ENCODE measurements at places on chromosomes 16 and 17.

- DNase-seq: no peak
Measured at GRCh38 chr17:47875011-47875985, 20.7 kb upstream of the SP2 start.

DNA sequence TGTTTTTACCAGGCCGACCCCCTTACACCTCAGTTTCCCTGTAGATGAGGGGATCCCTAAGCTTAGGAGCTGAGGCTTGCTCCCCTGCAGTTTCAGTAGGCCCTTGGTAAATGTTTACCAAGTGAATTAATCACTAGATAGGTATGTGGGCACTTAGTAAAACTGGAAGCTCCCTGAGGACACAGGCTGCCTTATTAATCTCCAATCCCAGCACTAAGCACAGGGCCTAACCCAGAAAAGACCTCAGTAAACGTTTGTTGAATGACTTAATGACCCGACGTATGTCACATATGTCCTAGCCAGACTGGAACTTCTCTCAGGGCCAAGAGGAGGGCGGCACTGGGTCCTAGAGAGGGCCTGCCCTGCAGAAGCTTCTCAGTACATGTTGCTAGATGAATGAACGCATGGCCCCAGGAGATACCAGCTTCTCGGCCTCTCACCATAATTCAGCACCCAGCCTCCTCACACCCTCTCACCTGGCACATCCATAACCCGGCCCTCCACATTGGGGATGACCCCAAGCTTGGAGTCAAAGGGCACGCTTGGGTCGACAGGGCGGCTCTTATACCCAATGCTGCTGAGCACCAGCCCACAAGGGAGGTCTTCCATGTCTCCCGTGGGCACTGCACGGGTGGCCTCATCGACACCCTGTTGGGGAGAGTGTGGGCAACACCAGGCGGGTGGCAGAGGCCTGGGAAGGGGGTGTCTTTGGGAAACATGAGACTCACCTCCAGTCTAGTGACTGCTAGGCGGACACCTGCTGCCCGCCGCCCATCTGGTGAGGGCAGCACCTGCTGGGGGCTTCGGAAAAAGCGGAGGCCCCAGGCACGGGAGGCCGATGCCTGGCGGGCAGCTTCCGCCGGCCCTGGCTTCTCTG, 4.0 kb upstream of the GRIN2C start:
- DNase-seq: no peak

DNA sequence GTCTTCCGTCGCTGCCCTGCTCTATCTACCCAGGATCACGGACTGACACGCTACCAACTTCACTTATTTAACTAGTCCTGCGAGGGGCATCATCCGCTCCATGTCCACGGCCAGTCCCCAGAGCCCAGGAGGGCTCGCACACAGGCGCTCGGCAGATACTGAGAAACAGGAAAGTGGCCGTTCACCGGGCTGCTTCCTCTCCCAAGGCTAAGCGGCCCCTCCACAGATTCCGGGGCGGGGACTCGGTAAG, 388 bp downstream of the OXLD1 start:
- no peak for DNase-seq

- DNase-seq: no peak
Measured at GRCh38 chr16:80585764-80586163, 45.0 kb downstream of the DYNLRB2 start.

GRCh38 chr17:79831265-79832217, 7.7 kb downstream of the CBX4 start:
- no peak for DNase-seq

DNA sequence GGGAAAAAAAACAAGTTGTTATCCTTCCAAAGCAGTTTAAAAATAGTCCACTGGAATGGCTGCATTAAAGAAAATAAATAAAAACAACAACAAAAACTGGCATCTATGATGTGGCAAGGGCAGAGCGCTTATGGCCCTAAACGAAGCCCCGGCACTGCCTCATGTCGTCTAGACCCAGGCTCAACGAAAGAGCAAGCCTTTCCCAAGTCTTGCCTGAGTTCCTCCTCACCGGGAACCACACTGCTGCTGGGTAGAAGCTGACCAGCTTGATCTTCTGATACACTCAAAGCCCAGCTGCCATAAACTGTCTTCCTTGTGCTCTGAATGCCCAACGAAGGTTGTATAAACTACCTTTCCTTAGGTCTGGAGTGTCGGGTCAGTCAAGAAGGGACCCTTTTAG, 37.0 kb downstream of the NDEL1 start:
- no peak for DNase-seq

GRCh38 chr17:50259477-50260324, 14.6 kb upstream of the TMEM92 start:
- no peak for DNase-seq

DNA sequence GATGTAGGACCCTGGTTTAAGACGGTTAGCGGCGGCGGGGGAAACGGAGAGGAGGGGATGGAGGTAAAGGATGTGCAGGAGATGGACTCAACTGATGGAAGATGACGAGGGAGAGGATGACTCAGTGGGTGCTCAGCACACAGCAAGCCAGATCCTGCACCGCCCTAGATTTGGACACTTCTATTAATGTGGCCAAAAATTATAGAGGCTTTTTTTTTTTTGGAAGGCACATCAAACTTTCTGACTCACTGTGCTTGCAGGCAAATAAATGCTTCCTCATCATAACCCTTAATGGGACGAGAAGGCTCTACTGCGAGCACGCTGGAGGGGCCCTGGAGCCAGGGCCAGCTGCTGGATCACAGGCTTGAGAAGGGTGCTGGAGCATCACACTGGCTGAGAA, 36.0 kb downstream of the RTN4RL1 start:
- no peak for DNase-seq

DNA sequence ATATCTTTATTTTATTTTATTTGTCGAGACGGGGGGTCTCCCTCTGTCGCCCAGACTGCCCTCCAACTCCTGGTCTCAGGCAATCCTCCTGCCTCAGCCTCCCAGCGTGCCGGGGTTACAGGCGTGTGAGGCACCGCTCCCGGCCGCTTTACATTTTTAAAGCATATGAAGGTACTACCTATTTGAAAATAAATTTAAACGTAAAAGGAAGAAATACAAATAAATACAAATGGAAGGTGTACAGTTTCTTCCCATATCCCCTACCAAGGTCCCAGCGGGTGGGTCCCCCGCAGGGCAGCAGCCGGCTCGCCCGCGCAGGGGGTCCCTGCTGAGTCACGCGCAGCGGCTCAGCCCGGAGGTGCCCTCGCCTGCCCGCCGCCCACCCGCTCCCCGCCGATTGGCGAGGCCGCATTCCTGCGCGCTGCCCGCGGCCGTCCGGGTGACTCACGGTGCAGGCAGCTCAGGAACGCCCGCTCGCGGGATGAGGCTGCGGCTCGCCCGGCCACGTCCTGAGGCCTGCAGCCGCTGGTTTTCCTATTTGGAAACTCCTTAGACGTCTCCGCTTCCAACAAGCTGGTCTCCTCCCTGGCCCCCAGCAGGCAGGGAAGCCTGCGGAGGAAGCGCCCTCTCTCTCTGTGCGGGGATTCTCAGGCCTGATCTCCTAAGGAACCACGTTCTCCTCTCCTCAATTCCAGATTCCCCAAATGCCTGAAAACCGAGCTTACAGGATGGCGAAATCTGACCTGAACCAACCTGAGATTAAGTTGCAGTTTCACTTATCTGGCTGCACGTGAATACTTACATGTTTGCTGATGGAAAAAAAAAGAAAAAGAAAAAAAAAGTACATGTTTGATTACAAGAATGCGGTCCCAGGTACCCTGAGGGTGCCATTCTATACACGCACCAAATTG, 54.8 kb upstream of the MAP3K14 start:
- no peak for DNase-seq

GRCh38 chr17:58382872-58383242, 30.9 kb upstream of the SUPT4H1 start:
- no peak for DNase-seq

DNA sequence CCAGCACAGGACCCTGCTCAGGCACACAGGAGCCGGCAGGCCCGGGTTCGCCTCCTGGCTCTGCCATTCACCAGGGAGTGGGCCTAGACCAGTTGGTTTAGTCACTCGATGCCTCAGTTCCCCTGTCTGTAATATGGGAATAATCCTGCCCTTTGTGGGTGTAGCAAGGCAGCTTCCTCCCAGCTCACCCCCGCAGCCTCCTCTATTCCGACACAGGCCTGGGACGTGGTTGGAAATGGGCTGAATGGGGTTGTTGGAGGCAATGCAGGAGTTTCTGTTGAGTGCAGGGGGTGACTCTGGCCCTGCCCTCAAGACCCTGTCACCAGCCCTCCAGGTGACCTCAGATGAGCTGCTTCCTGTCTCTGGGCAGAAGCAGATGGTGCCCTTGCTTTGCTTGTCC, 19.8 kb downstream of the SLC5A10 start:
- no peak for DNase-seq

GRCh38 chr17:49292901-49293300, 62.3 kb upstream of the PHOSPHO1 start:
- DNase-seq: no peak

DNA sequence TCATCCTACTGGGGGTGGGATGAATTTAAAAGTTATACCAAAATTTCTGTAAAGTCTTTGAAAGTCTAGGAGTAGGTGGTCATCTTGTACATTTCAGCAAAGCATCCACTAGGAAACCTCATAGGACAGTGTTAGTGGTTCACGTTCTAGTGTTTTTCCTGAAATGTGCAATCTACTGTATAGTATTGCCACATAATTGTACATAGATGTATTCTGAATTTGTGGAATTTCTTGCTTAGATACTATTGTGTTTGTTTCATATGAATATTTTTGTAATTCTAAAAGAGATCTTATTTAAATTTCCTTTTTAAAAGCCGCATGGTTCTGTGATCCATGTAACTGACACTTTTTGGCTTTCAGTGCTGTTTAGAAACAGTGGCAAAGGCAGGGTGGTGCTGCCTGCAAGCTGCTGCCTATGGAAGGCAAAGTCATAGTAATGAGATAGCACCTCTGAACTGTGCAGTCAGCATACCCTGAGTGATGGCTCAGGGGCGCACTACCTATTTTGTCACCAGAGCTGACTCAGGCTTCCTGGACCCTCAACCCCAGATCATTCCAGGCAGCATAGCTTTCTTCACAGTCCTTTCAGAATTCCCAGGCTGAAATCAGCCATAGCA, 193.3 kb downstream of the MRTFB start:
- no peak for DNase-seq

DNA sequence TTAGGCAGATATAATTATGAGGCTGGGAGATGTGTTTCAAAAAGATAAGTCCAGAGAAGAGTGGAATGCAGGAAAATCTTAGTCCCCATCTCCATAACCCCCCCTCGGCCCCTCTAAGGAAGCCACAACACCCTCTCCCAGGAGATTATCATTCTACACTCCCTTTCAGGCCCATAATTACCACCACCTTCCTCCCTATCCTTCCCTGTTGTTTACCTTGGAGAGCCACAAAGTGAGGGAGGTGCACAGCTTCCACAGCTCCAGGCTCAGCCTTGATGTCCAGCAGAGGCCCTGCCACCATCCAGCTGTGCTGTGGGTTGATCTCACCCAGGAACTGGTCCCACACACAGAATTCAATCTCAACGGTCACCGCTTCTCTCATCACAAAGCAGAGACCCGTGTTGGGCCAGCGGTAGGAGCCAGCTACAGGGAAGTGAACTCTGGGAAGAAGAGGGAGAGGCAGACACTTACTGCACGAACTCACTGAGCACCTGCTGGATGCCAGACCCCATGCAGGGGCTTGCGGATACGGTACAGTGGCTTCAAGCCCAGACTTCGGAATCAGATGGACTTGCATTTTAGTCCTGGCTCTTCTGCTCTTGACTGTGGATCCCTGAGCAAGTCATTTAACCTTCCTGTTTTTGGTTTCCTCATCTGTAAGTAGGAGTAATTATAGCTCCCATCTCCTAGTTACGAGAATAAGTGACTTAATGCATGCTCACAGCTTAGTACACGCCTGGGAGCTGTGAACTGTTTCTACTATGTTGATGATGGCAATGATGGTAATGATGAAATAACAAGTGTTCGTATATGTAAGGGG, 44.1 kb downstream of the MIS12 start:
- no peak for DNase-seq

DNA sequence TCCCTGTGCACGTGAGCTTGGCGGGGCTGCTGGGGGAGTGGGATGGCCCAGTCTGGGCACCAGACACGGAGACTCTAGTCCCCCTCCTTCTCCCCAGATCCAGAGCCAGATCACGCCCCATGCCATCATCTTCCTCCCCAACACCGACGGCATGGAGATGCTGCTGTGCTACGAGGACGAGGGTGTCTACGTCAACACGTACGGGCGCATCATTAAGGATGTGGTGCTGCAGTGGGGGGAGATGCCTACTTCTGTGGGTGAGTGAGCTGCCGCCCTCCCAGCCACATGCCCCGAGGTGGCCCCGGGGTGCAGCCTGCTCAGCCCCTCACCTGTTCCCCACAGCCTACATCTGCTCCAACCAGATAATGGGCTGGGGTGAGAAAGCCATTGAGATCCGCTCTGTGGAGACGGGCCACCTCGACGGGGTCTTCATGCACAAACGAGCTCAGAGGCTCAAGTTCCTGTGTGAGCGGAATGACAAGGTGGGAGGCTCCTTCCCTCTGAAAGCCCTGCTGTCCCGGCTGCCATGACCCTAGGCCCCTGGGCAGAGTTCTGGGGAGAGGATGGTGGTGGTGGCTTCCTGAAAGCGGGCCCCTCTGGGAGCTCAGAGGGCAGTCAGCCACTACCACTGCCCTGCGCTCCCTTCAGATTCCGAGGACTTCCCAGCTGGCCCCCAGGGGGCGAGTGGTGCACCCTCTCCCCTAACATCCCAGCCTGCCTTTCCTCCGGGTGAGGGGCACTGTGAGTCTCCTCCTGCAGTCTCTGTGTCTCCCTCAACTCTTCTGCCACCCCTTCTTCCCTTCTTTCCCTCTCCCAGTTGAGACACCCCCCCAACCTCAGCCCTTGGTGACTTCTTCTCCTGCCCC, 2.8 kb upstream of the C17orf107 start:
- DNase-seq: no peak

DNA sequence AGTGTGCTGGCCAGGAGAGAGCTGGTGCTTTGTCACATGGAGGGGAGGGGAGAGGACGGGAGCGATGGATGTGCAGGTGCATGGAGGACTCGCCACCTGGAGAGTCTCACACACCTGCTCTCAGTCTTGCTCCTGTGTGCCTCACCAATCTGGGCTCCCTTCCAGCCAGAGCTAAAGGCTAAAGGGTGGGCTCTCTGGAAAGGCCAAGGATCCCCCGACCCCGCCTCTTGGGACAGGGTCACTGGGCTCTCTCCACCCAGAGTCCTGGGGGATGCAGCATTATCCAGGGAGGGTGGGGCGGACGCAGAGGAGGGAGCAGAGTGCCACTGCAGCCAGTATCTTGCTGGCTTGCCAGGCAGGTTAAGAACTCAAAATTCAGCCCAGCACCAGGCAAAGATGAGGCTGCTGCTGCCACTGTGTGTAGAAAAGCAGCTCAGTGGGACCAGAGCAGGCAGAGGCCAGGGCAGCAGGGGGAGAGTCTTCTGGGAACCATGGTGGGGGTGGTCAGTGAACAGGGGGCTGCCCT, 5.4 kb upstream of the STAT5B start:
- DNase-seq: no peak

DNA sequence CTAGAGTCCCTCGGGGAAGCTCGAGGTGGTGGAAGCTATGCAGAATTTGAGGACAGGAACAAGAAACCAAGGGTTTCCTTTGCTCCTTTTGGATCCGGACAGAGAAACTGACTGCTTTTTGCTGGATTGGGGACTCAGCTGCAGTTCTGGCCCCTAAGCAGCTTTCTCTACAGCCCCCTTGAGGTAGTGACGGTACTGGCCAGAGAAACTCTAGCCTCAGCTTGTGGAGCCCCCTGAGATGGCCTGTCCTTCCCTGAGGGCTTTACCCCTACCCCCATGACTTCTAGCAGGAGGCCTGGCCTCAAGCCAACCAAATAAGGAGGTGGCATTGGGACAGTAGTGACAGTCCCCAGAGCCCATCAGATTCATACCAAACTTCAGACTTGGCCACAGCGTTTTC, 118.1 kb downstream of the IRX5 start:
- DNase-seq: no peak

- DNase-seq: no peak
Measured at GRCh38 chr17:48055531-48056245, 7.5 kb downstream of the NFE2L1 start.
